ENCODE measurements at places on chromosomes 12 and 14. TPM values are rescaled to one million over a fixed set of nuclear protein-coding genes. Genes with fewer than 3 reads are reported as not detected.

DNA sequence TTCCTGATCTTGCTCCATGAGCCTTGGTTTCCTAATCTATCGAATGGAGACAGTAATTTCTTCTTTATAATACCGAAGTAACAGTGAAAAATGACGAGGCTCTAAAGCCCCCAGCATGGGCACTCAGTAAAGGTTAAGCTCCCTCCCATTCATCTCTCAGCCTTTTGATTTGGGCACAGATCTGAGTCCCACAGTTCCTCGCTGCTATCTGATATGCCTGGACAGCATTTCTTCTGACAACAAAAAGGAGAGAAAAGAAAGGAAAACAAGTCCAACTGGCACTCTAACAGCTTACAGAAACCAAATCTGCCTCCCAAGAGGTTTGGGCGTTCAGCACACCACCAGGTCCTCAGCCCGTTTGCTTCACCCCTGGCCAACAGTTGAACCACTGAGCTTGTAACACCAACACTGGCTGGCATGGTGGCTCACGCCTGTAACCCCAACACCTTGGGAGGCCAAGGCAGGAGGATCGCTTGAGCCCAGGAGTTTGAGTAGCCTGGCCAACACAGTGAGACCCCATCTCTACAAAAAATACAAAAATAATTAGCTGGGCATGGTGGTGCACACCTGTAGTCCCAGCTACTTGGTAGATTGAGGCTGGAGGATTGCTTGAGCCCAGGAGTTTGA is 19.5 kb downstream of the CCDC88C start:
- no peak for DNase-seq

Gene LHX5
- total RNA-seq: not detected

GRCh38 chr12:69513297-69513696 is 43.1 kb downstream of the FRS2 start:
- peak; percentile 53 for DNase-seq

GRCh38 chr14:79709573-79709972 is 501.7 kb downstream of the DIO2 start:
- peak; percentile 47 for DNase-seq

- no peak for DNase-seq
These were observed 15.6 kb downstream of the ACVRL1 start for GRCh38 chr12:51922762-51923505.

DNA sequence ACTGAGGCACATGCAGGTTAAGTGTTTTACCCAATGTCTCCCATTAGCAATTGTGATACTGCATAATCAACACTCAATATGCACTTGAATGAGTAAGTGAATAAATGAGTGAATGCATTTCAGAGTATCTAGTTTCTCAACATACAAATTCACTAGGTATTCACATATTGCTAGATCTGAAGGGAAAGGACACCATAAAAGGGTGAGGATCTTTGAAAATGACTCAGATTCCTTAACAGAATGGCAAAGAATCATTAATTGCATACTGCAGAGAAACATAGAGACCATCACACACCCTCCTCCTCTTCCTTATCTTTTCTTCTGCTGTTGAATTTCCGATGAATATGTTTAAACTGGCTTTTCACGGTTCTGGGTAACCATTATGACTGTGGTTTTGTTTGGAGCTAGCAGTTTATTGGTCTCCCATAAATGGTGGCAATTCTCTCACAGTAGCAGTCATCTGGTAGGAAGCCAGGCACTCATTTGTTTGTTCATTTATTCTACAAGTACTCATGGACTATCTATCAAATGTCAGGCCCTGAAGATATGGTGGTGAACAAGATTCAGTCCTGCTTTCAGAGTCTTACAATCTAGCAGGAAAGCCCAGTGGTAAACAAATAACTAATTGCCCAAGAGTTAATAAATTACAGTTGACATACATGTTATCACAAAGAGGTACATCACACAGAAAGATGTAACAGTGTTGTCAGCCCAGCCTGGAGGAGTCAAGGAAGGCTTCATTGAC is 70.2 kb downstream of the LLPH start:
- DNase-seq: no peak

- DNase-seq: no peak
These were observed 68.2 kb downstream of the ANKS1B start for GRCh38 chr12:99916555-99916954.

Gene SELPLG
- total RNA-seq: 0.74 TPM

DNA sequence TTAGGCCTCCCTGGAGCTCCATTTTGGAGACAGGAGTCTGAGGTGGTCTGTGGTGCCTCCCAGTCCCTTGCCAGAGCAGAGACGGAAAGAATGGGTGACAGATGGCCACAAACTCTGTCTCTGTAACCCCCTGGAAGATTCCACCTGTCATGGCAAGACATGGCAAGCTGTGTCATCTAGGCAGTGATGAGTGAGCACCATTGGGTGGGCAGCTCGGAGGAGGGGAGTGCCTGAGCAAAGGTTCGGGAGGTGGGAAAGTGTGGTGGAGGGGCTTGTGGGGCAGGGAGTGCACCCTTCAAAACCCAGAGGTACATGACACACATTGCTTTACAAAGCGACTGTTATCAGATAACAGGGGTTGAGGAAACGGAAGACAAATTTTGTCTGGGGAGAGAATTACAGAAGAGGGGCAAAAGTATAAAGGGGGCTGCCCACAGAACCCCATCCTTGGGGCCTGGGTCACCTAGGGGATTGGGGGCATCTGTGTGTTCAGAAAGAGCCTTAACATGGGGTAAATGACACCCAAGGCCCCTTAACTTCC is 3.5 kb downstream of the RIN3 start:
- peak; percentile 69 for DNase-seq

Gene BCL11B
- total RNA-seq: not detected

- no peak for DNase-seq
These were observed 20.6 kb upstream of the ANHX start for GRCh38 chr12:133256321-133256720.

Gene TAMALIN
- 78.2 TPM for total RNA-seq

Gene CD163L1
- total RNA-seq: not detected

DNA sequence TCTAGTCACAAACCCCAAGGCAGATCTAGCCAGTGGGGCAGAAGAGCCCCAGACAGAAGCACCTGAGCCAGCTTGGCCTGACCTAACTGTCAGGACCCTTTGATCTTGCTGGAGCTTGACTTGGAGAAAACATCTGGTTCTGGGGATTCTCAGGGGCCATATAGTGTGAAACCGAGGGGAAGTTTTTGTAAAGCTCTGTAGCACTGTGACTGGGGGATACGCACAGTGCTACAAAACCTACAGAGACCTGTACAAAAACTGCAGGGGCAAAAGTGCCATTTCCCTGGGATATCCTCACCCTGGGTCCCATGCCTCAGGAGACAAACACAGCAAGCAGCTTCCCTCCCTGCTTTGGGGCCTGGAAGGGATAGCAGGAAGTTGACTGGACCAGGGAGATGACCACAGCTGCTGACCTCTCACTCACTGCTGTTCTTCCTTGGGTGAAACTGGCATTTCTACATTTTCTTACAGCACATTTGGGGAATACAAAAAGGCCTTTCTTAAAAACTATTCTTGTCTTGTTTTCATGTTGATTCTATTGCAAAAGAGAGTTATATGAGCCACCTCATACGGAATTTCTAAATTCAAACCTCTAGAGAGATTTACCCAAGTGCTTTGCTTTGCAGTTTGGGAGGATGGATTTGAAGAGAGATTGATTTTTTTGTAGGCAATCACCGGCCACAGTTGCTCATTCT is 140.0 kb downstream of the DAD1 start:
- DNase-seq: no peak

Gene DENND5B
- total RNA-seq: 6.1 TPM

DNA sequence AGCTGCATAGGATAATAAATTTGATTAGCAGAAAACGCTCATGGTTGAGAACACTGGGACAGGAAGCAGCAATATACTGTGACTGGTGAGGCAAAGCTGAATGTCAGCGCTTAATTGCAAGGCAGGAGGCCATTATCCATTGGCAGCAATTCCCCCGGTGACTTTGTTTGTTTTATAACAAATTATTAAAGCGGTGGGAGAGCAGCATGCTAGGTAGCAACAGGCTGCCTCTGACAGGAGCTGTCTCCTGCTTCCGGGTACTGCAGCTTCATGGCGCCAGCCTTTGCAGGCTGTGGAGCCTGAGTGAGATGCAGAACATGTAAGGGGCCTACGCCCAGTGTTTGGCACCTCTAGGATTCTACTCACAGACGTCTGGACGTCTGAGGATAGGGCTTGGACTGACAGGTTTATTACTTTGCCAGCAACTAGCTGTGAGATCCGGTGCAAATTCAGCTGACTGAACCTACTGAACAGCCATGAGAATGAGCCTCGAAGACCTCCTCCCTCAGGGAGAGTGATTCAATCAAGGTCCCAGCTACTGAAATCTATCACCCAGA is 82.1 kb upstream of the SSTR1 start:
- no peak for DNase-seq

- DNase-seq: peak; percentile 41
These were observed 63.2 kb downstream of the NAV3 start for GRCh38 chr12:77893918-77894317.

DNA sequence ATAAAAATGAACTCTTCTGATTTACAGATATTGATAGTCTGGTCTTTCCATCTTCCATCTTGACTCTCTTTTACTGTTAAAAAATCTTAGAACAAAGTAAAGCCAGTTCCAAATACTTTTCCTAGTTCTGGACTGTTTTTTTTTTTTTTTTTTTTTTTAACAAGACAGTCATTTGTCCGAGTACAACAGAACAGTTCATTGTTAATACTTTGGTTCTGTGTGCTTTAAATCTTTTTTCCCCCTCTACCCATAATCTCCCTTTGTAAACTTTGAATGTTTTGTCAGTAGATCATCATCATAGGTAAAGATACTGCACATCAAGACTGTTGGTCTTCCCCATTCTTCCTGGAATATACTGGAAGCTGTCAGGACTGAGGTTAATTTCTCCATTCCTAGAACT is 38.0 kb downstream of the ADIPOR2 start:
- DNase-seq: no peak

Gene SLC2A3
- total RNA-seq: 32.9 TPM

DNA sequence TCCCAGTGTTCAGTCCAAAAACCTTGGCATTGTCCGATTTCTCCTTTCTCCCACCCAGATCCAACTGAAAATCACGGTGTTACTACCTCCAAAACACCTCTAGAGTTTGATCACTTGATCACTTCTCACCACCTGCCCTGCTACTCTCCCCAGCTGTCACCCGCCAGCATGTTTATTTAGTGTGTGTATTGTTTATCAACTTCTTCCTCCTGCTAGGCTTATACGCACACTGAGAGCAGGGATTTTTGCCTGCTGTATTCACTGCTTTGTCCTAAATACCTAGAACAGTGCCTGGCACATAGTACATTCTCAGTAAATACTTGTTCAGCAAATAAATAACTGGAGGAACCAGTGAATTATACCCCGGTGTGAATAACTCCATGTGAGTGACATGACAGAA is 5.0 kb downstream of the BDKRB1 start:
- DNase-seq: no peak

Gene ZNF84
- 10.0 TPM for total RNA-seq

Gene SNX6
- 81.6 TPM for total RNA-seq

DNA sequence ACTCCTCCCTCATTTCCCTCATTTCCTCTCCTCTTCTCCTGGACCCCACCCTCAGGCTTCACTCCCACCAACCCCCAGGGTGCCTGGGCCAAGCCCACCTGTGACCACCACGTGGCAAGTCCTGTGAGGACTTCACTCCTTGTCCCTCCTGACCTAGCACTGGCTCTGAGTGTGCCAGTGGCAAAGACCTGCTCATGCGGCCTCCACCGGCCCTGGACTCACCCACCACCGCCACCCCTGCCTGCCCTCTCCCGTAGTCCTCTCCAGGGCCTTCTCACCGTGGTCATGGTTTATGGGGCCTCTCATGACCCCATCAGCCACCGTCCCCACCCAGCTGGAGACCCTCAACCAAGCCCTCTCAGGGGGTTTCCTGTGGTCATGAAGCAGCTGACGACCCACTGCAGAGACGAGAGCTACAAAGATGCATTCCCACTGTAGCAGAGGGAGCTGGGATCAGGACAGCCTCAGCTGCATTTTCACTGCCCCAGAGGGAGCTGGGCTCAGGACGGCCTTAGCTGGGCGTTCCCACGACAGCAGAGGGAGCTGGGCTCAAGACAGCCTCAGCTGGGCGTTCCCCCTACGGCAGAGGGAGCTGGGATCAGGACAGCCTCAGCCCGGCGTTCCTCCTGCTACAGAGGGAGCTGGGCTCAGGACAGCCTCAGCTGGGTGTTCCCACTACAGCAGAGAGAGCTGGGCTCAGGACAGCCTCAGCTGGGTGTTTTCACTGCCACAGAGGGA is 3.2 kb upstream of the C14orf180 start:
- no peak for DNase-seq

DNA sequence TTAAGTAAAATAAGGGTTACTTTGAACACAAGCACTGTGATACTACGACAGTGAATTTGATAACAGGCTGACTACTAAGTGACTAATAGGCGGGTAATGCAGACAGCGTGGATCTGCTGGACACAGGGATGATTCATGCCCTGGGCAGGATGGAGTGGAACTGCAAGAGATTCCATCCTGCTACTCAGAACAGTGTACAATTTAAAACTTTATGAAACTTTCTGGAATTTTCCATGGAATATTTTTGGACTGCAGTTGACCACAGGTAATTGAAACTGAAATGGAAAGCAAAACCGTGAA is 46.0 kb downstream of the YEATS4 start:
- DNase-seq: no peak

- peak; percentile 29 for DNase-seq
These were observed 7.1 kb downstream of the ZFP36L1 start for GRCh38 chr14:68785534-68786490.

DNA sequence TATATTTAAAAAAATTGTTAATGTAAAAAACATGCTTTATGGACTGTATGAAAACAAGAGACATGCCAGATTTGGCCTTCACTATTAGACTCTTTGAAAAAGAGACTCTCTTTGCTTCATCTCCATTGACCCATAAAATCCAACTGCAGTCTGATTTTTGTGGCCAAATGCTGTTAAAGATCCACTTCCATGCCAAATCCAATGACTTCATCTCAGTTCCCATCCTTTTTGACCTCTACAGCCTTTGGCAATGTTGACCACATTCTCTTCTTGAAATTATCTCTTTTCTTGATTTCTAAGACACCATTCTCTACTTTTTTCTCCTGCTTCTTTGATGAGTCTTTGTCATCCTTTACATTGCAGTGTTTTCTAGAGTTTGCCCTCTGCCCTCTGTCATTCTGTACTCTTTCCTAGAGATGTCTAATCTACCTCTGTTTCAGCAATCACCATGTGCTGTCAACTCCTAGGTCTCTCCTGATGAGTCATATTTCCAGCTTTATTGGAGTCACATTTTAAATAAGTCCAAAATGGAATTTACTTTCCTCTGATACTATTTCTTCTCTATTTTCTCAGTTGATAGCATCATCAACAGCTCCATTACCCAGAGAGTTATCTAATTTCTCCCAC is 2.4 kb downstream of the TMPRSS12 start:
- no peak for DNase-seq

DNA sequence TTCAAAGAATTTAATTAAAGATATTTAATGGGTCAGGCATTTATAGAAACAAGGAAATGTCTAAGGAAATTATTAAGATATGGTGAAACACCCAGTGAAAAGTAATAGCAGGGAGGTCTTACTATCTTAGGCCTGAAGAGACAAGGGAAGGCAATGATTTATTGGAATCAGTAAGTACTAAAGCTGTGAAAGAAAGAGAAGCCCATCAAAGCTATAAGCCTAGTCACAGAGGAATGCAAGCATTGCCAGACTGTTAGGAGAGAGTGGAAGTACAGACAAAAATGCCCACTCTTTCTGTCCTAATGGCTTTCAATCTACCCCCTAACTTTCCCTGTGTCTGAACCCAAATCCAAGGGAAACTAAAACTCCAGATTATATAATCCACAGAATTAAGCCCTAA is 69.2 kb upstream of the PIK3C2G start:
- DNase-seq: no peak

All from G401 (cell line).